NCI-H1105 treated with DMSO at 0.1 percent for 48 hours (cell line): ENCODE measurements at places on chromosomes 4 and X.

- no peak for DNase-seq
Measured at GRCh38 chr4:179804440-179804839, 2362.2 kb upstream of the AGA start.

DNA sequence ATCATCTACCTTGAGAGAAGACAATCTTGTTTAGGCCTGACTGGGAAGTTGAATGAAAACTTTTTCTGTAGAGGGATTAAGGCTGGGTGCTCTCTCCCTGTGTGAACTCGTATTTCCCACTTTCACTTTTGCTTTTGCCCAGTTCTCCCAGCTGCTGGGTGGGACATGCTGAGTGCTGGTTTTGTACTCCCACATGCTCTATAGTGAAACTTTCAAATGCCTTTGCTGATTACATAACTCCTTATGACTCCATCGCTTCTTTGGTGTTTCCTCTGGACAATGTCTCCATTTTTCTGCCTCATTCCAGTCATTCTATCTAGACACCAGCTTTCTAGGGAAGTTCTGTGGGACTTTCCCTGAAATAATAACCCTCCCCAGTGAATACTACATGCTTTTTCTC, 100.5 kb downstream of the CLNK start:
- DNase-seq, result no peak

GRCh38 chr4:79653871-79654270, 245.8 kb upstream of the GK2 start:
- DNase-seq, result no peak

DNA sequence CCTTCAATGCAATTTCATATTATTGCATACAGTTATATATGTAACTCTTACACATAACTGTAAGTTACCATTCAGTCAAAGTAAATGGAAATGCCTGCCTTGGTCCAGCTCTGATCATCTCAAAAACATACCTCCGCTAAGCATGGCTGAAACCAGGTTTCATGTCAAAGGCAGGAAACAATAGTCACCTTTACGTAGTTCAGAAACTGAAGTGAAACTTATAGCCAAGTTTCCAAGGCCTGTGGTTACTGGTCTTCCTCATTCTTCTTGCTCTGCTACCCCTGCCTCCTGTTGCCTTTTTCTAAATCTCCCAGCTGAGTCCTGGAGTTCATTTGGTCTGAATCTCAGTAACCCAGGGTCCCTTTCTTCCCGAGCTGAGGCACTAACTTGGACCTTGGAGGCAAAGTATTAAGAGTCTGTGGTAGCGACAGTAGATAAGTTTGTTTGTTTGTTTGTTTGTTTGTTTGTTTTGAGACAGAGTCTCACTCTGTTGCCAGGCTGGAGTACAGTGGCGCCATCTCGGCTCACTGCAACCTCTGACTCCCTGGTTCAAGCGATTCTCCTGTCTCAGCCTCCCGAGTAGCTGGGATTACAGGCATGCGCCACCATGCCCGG, 30.8 kb downstream of the DAPP1 start:
- DNase-seq, result no peak

DNA sequence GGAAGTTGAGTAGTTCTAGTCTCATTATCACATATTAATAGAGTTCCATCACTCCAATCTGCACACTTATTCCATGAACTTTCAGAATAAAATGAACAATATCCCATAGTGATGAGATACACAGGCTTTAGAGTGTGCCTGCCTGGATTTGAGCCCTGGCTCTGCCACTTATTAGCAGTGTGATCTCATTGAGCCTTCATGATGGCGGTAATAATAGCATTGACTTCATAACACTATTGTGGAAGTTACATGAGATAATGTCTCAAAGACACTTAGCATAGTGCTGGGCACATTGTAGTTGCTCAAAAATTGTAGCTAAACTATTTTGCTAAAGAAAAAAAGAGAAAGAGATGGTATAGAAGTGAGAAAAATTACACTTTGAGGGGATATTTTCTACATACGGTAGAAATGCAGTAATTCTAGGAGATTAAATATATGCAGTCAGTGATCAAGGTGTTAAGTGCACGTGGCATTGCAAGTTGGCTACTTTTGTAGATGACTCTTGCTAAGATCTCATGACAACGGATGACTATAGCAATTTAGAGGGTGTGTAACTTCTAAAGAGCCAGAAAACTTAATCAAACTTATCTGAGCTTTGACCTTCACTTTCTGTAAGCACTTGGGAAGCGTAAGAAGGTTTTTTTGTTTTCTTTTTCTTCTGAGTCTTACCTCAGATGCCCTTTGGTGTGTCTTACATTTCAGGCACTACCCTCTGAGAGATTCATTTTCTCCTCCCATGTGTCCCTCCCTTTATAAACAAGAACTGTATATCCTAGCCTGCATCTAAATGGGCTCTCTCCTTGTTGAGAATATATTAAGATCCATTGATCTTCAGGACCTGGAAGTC, 380.6 kb upstream of the NR3C2 start:
- no peak for DNase-seq

DNA sequence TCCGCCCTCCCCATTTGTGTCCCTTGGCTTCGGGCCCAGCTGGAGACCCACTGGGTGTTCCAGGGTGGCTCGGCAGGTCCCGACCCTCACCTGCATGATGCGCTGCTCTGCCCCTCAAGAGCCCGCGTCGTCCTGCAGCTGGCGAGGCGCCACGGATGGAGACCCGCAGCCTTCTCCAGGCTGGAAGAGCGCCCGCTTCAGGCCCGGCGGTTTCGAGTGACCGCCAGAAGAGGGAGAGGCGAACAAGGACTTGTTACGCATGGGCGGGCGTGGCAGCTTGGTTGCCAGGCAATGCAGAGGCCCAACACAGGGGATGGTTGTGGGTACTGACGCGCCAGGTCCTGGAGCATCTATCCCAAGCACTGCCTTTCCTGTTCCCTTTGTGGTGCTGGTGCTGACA, at the start of gene PDCL2:
TSS of gene PDCL2 (minus strand) at position 232 of the 400 bp plus-strand sequence. CDS start at position 96, 136 bp downstream.
- no peak for DNase-seq

DNA sequence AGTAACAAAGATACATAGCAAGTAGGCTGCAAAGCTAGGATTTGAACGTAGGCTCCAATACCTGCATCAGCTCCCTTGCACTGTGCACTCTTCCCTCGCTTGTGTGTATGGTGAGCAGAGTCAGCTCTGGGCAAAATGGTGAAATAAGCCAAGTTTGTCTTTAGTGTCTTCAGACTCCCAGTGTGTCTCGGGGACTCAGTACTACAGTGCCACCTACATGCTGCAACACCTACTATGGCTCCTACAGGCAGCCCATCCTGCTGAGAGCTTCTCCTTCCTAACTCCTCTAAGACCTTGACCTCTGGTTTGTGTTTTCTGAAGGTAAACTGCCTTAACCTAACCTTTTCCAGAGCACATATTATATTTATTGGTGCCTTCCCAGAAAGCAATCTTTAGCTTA, 42.5 kb downstream of the RTL9 start:
- DNase-seq, result no peak

GRCh38 chr4:184628103-184628502, 21.1 kb downstream of the CASP3 start:
- DNase-seq, result no peak

DNA sequence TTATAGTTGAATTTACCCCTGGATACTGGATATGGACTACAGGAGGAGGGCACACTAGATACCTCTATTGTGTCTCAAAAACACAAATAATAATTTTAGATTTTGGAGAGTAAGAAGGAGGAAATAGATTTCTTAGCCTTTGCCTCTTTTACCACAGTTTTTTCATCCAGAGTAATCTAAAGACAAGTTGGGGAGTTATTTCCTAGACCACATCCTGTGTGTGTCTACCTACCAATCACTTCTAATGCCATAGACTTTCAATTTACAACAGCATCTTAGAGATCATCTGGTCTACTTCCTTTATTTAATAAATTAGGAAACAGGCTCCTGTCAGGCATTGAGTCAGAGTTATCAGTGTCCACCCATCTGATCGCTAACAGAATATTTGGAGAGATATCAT, 191.5 kb downstream of the EDA start:
- DNase-seq, result no peak

GRCh38 chrX:94830717-94831116, 1156.7 kb downstream of the FAM133A start:
- DNase-seq, result no peak

GRCh38 chr4:168795346-168795745, 214.7 kb downstream of the CBR4 start:
- DNase-seq, result no peak

GRCh38 chr4:41921476-41921875, 13.8 kb upstream of the TMEM33 start:
- no peak for DNase-seq

DNA sequence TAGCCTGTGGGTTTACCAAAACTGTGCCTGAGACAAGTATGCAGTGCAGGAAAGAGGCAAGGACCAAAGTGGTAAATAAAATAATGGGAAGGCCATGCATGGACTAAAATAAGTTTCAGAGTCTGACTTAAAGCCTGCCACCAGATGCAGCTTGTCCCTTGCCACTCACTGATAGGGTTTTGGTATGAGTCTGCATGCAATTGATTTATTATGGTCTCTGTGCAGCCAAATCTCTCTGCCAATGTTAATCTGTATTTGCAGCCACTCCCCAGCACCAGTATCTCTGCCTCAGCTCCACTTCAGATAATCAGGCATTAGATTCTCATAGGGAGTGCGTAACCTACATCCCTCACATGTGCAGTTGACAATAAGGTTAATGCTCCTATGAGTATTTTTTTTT, 5.5 kb upstream of the FGF2 start:
- DNase-seq, result no peak

- peak; percentile 76 for DNase-seq
Measured at GRCh38 chrX:103918050-103918449, 44.4 kb upstream of the TMSB15B start.

DNA sequence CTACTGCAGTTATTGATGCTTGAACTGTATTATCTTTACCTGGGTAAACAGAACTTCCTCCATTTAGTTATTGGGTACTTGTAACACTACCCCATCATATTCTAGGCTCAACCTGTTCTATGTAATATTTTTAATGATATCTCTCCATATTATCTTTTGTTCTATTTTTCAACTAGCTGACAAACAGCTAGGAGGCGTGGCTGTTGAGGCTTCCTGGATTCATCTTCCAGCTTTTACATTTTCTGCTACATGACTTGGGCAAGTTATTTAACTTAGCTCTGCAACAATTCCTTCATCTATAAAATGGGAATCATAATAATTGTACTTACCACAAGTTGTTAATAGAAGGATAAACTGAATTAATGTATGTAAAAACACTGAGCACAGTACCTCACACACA, 349.3 kb downstream of the PTTG2 start:
- DNase-seq, result no peak

DNA sequence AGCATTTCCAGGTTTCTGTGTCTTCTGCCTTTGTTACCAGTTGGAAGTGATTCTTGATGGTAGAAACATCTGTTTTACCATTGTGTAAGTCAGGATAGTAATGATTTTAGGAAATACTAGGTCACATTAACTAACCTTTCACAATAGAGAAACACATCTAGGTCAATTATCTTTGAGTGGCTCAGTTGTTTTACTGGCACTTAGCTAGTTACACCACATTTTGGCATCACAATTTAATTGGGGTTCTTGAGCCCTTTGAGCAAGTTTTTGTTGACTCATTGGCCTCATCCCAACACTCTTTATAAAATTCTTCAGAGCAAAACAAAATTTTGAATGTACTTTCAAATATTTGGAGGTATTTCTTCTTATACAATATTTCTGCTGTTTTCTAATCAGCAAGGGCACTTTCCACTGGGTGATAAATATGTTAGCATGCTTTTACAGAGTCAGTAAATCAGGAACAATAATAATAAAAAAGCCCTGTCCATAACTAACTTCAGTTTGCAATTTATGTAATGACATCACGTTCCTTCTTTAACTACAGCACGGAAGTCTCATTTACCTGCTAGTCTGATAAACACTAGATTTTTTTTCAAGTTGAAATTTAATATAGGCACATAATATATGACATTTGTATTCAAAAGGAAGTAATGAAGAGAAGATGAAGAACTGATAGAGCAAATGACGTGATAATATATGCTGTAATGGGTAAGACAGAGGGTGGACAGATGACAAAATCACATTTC, 64.8 kb upstream of the GK2 start:
- DNase-seq, result peak; percentile 84
